Activated CD8-positive, alpha-beta memory T cell treated with anti-CD3 and anti-CD28 coated beads, Interleukin-2, amount 10 ng/mL, durations not matched to agents 7 days and 5 days (primary cell): ENCODE measurements at places on chromosomes 12 and 14.
A peak's percentile ranks its signal among the peaks of the same experiment; 100 is the strongest.

GRCh38 chr12:127060310-127060847 lies 1206.6 kb upstream of the TMEM132C start:
- no peak for DNase-seq

DNA sequence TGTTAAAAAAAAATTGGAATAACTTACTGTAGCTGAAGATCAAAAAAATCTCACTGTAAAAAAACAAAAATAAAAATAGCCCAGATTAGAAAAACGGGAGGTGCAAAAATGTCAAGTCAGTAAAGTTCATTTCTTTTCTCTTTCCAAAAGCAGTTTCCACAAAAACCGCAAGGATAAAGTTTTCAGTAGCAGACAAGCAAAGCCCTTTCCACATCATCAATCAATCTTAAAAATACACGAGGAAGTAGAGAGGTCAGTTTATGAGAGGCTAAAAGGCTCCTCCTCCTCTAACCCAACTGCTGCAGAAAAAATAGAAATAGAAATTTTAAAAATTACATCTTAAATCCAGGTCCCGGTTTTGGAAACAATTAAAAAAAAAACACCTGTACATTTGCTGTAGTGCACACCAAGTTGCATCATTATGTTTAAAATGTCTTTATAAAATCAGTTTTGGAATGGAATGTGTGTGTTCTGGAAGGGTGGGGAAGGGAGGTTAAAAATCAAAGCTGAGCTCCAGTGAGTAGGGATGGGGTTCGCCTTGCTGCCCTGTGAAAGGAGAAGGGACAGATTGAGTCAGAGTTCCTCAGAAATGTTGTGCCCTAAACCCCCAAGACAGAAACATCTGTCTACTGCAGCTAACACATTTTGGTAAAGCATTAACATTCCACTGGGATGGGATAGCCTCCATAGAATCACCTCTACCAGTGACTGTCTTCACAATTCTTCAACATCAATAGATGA lies 5.8 kb downstream of the HNRNPC start:
- DNase-seq, result no peak

- no peak for DNase-seq
Observed at GRCh38 chr14:53531156-53531555, 378.0 kb upstream of the DDHD1 start.

DNA sequence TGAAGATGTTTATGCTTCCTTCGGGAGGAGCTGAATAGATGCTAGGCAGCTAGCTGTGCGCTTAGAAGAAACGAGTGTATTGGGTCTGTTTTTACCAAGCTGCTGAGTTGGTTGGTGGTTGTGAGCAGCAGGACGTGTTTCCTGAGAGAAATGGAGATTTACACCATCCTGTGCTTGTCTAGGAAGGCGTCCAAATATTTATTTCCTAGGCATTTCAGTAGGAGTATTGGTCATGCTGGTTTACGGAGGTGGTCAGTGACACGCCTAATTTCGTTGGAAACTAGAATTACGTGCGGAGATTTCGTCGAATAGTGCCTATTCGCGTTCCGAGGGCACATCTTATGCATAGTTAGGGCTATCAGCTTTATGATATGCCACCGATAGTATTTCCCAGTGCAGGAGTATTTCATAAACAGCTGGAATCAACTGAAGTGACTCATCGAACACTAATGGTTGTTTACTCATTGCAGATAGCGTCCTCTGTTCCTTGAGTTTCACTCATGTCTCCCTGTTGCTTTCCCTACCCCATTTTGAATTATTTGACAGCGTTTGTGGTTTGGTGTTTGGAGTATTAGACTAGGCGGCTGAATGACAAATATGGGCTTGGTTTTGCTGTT lies 780 bp downstream of the TBC1D15 start:
- peak; percentile 42 for DNase-seq

GRCh38 chr14:100824901-100825712 lies 811 bp upstream of the MEG3 start:
- DNase-seq, result no peak

GRCh38 chr14:73663548-73664212 lies 18.9 kb downstream of the DNAL1 start:
- no peak for DNase-seq

- DNase-seq, result no peak
Observed at GRCh38 chr12:106631797-106632196, 49.0 kb downstream of the RFX4 start.

DNA sequence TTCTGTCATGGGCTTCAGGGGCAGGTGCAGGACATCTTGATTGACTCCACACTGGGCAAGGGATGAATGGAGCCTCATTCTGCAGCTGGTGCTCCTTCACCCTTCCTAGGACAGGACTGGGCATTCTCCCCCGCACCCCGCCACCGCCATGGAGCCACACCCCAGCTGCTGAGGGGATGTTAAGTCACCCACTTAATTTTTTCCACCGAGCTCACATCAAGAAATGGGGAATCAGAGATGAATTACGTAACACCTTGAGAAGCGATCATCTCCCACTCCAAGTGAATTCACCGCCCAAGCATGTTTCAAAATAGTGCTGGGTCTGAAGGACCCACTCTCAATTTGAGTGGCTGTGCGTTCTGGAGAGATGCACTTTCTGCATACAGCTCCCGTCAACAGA lies 94.2 kb downstream of the EML1 start:
- DNase-seq, result no peak

- peak; percentile 64 for DNase-seq
Observed at GRCh38 chr12:56941299-56942017, 7.2 kb upstream of the SDR9C7 start.

DNA sequence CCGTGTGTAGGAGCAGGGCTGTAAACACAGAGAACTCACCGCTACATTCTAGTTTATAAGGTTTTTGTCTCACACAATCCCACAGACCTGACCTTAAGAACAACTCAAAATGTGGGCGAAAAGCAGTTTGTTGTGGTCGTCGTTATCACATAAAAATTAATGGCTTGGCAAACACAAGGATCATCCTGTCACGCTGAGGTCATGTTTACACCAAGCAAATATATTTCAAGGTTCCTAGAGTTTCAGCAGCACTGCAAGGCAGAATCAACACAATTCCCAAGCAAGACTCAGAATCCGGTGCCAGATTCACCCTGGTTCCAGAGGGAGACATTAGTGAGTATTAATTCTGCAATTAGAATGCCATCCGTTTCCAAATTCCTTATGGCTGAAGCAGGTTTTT lies 30.1 kb upstream of the MAP1LC3B2 start:
- no peak for DNase-seq

GRCh38 chr12:100229876-100230275 lies 29.3 kb downstream of the ACTR6 start:
- DNase-seq, result no peak

- no peak for DNase-seq
Observed at GRCh38 chr14:103418481-103418818, 33.2 kb downstream of the MARK3 start.

GRCh38 chr14:57656853-57657252 lies 163.2 kb upstream of the CCDC198 start:
- no peak for DNase-seq

- no peak for DNase-seq
Observed at GRCh38 chr12:67370979-67371378, 101.8 kb downstream of the CAND1 start.

GRCh38 chr14:96622926-96623325 lies 120.7 kb downstream of the PAPOLA start:
- no peak for DNase-seq

DNA sequence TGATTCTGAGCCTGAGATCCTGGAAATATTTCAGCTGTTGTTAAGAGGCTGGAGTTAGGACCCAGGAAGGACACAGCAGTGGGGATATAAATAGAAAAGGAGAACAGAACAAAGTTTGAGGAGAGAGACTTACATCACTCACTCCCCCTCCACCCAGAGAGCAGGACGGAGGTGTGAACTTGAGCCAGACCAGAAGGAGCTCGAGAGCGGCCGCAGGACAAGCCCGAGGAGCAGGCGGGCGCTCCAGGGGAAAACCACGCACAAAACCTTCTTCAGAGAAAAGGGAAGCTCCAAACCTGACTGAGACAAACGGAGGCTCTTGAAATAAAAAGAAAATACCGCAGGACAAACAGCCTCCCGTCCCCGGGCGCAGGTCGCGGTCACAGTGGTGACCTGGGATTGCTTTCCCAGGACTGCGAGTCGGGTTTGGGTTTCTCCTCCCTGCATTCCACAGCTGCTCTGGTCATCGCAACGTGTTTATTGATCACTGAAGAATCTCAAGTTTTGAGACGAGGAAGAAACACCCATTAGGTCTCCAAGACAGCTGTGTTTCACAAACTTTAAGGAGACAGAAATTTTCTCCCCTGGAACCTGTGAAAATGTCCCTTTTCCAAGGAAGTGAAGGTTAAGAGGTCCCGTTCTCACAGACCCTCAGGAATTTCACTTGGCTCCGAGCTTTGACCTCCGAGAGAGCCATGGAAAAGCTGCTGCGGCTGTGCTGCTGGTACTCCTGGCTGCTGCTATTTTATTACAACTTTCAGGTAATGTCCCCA lies at the start of gene ADGRD1:
TSS of gene ADGRD1 (plus strand) at position 137 of the 773 bp plus-strand sequence. CDS start at position 696, 559 bp downstream.
- no peak for DNase-seq

- no peak for DNase-seq
Observed at GRCh38 chr14:45247427-45247826, 5.6 kb downstream of the MIS18BP1 start.

- DNase-seq, result no peak
Observed at GRCh38 chr14:44995196-44995595, 33.2 kb downstream of the TOGARAM1 start.
